ENCODE measurements at places on chromosomes 13 and 19.

GRCh38 chr19:35898499-35898809 is 1.9 kb downstream of the NFKBID start:
- DNase-seq, result no peak

- DNase-seq, result no peak
These were observed 133.7 kb downstream of the RAP2A start for GRCh38 chr13:97567510-97568243.

- no peak for DNase-seq
These were observed 30.7 kb upstream of the ZFP82 start for GRCh38 chr19:36449059-36449670.

DNA sequence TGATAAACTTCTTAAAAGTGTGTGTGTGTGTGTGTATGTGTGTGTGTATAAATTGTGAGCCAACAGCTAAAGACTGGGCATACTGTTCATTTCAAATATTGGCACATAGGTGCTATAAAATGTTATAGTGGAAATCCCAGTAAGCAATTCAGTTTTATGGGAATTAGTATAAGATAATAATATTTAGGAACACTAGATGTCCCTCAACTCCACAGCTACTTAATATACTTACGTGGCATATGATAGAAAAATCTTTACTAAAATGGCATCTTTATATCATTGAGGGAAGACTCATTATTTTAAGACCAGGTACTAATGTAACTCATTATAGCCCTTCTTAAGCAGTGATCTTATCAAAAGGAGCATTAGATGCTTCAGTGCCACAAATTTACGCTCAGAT is 266.2 kb downstream of the MAB21L1 start:
- no peak for DNase-seq

DNA sequence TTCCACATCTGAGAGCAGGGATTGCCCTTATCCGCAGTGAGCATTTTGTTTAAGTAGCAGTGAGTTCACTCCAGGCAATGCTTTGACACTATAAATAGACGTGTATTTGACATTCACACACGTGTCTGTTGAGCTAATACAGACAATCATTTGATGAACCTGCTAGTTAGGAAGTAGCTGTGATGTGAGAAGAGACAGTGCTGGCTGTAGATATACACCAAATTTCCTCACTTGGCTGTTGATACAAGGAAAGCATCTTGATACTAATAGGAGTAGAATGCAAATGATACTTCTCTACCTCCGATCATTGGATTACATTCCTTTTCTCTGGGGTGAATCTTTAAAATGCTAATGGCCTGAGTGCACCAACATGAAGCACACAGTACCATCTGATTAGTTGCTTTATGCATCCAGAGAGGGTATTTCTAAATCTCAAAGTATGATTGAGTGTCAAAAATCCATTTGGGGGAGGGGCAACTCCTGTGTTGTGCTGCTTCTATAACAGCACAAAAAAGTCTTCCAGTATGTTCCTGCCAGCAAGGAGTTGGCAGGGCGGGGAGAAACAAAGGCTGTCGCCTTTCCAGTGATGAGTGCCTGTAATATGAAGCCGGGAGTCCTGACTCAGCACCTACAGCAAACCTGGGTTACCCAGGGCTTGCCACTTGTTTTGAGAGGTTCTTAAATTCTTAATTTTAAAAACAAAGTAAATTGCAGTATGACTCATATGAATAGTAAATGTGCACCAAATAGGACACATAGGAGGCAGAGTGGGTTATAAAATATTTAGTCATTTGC is 7.0 kb downstream of the CUL4A start:
- no peak for DNase-seq

- DNase-seq, result no peak
These were observed 111.8 kb downstream of the SACS start for GRCh38 chr13:23321535-23322241.

DNA sequence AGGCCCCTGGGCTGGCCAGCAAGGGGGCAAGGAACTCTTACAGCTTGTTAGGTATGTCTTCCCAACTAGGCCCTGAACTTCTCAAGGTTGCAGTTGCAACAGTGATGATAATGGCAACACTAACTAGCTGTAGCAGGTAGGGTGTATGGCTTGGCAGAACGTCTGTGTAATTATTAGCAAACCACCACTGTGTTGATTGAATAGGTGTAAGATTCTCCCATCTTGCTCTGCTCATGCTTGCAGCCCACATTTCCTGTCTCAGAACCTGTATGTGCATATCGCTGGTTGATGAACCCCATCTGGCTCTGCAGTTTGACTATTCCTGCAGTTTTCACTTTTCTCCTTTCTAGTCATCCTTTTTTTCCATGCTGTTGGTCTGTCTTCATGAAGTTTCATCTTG is 178.8 kb downstream of the KATNAL1 start:
- no peak for DNase-seq

DNA sequence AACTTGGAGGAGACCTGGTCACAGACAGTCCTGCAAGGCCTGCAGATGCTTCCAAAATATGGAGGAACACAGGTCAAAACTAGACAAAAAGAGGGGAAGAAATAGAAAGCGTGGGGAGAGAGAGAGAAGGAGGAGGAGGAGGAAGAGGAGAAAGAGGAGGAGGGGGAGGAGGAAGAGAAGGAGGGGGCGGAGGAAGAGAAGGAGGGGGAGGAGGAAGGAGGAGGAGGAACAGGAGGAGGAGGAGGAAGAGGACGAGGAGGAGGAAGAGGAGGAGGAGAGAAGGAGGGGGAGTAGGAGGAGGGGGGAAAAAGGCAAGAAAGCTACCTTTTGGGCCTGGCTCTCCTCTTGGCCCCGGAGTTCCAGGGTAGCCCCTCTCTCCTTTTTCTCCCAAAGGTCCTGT is 105.8 kb downstream of the COL4A1 start:
- DNase-seq, result no peak

DNA sequence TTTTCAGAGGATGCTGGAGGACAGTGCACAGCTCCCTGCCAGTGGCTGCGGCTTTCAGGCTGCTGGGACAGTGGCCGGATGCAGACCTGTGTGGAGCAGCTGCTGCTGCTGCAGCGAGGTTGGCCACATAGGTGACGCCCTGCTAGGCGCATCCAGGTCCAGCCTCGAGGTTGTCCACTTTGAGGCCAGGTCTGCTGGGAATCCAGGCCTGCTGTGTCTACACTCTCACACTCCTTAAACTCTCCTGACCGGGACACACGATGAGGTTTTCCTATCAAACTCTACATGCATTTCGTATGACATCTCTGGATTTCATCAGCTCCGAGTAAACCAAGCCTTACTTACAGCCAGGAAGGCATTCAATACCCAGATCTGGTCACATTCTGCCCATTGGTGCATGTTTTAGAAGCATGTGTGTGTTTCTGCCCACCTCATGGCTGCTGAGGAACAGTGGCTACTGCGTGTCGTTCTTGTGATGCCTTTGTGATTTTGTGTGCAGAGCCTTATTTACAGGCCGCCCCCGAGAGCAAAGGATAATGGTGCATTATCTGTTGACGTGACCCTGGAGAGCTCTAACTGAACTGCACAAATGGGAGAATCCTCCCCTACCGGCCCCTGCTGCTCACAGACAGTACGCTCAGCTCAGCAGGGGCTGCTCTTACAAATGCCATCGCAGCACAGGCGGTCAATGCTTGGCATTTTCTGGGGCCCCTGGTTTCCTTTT is 12.3 kb upstream of the MCF2L start:
- DNase-seq, result no peak

- DNase-seq, result peak; percentile 22
These were observed 12.6 kb upstream of the CSNK1A1L start for GRCh38 chr13:37118016-37118415.

DNA sequence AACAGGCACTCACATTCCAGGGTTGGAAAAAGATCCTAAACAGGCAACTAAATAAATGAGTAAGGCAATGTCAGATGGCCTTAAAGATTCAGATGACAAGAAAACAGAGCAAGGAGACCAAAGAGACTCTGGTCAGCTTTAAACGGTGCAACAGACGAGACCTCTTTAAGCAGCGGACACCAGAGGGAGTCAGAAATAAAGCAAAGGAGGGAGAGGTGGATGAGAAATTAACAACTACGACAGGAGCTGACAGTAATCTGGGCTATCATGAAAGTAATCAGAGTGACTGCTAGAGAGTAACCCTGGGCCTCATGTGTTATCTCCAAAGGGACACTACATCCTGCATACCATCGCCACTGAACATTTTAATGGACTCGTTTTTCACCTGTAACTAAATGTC is 1.1 kb downstream of the ZNF550 start:
- DNase-seq, result no peak

DNA sequence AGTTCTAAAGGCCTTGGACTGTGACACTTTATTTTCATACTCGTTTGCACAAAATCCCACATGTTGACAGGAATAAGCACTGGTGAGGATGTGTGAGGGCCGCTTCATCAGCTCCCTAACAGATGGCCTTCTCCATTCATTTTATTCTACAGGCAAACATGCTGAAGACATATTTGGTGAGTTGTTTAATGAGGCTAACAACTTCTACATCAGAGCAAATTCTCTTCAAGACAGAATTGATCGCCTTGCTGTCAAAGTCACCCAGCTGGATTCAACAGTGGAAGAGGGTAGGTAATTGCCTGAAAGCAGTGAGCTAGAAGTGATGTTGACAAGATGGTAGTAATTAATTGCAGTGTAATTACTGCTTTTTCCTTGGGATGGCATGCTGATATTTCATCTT is 95.7 kb downstream of the GPR12 start:
- DNase-seq, result peak; percentile 43

GRCh38 chr13:98399756-98400155 is 177.2 kb downstream of the STK24 start:
- no peak for DNase-seq

DNA sequence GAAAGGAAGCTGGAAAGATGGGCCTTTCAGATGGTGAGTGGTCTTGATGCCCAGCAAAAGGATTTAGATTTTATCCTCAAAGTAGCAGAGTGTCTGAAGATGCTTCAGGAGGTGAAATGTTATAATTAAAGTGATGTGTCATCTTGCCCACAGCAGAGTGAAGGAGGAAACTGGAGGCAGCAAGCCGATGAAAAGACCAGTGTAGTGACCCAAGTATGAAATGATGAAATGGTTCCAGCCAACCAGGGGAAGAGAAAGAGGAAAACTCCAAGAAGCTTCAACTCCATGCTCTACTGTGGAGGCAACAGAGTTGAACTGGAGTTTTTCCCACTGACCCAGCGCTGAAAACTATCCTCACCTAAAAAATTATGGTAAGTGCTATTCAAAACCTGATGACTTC is 66.7 kb downstream of the FOXO1 start:
- no peak for DNase-seq

DNA sequence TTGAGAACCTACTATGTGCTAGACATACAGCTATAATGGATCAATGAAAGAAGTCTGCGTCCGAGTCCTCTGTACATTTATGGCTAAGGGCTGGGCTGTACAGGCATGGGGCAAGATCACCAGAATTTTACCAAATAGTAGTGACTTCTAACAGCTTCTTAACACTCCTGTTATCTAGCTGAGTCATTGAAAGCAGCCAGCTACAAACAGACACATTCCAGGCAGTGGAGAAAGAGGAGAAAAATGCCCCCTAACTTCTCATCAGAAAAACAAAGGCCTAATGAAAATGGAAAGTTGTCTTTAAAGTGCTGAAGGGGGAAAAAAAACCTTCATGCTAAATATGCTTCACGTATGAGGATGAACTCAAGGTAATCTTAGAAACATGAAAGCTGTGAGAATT is 14.3 kb upstream of the ZNF667 start:
- DNase-seq, result no peak

GRCh38 chr13:91169321-91170050 is 178.0 kb upstream of the MIR17HG start:
- no peak for DNase-seq

DNA sequence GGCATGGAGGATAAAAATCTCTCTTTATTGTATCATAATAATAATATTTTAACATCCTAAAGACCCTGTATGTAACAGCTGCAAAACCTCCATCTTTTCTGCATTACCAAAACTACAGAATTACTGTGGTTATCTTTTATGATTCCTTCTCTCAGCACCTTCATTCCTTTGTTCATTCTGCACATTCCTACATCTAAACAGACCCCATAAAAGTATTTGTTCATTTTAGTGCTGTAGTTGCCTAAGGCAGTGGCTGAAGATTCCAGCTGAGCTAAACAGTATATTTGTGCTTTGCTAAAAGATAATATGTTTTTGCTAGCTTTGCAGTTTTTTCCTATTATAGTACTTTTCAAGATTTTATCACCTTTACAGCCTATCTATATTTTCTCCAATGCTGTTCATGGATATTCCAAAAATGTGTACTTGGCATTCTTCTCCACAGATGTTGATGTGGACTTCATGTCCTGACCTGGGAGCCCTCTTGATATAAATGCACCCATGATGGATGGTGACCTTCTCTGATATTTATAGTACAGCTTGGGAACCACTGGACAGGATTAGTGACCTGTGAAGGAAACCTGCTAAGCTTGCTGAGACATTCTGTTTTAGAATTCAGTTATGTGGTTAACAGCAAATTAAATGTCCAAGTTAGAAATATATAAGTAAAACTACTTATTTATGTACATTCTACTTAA is 2832.9 kb upstream of the PCDH20 start:
- no peak for DNase-seq

DNA sequence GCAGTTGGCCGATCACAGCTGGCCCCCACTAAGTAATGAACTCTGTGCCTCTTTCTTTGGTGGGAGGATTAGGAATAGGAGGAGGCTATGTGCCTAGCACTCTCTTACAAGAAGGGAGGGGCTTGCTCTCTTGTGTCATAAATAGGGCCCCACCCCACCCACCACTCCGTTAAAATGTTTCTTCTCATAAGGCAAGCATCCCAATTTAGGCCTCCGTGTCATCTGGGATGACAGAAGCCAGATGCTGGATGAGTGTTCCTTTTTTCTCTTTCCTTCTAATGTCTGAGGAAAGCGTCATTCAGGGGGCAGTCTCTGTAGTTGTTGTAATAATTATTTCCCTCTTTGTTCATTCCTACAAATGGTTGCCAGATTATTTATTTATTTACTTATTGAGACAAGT is at the start of gene LIPE:
Gene LIPE (minus strand): TSS at position 76 of the 400 bp plus-strand sequence. CDS start 239 bp downstream, outside the sequence.
- no peak for DNase-seq

DNA sequence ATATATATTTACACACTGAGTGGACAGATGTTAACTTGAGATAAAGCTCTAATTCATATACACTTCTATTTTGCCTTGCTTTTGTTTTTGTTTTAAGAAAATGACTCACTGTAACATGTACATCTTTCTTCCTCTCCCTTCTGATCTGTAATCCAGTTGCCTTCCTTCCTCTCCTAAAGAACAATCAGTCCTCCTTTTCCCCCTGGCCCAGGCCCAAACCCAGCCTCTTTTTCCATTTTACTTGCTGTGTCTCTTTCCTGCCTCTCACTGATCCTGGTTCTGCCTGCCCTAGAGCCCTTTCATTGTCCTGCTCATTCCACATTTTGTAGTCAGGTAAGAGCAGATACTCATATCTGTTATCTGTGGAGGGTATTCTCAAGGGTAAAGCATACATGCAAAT is 50.8 kb downstream of the ZAR1L start:
- DNase-seq, result no peak

DNA sequence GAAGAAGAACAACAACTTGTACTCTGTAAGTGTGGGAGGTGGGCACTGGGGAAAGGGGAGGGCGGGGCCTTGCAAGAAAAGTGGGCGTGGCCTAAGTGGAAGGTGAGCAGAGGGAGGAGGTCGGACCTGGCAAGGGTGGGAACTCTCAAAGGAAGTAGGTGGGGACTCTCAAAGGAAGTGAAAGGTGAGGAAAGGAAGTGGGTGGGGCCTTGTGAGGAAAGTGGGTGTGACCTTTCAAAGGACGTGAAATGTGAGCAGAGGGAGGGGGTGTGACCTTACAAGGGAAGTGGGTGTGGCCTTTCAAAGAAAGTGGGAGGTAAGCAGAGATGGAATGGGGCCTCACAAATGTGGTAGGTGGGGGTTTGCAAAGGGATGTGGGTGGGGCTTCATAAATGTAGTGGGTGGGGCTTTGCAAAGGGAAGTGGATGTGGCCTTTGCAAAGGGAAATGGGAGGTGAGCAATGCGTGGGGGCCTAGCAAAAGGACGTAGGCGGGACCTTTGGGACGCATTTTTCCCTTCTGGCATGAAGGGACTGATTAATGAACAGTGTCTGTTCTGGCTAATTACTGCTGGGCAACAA is 25.9 kb downstream of the ACSBG2 start:
- peak; percentile 2 for DNase-seq

All from NCI-H2081 (cell line).